CD4-positive, alpha-beta T cell treated with Interleukin-15 for 1 hour (primary cell): ENCODE measurements at places on chromosomes 7 and 10.

- DNase-seq: no peak
These were observed 176.9 kb downstream of the RPS24 start for GRCh38 chr10:78210548-78210947.

DNA sequence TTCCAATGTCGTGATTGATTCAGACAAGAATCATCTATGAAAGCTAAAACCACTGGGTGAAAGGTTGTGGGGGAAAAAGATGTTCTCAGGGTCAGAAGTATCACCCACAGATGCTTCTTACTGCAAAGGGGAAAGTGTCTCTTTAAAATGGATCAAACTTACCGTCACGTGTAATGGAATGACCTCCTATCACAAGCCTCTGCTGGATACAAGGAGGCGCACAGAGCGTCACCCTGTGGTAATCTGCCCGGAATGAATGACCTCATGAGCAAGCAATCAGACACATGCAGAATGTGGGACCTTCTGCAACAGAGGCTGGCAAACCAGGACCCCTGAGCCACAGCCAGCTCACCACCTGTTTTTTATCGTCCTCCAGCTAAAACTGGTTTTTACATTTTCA is 33.0 kb downstream of the WIPF3 start:
- no peak for DNase-seq

- no peak for DNase-seq
These were observed 73.4 kb downstream of the CHRM2 start for GRCh38 chr7:136941816-136942215.

- DNase-seq: no peak
These were observed 79.7 kb downstream of the PODXL start for GRCh38 chr7:131476740-131477139.

GRCh38 chr10:3803295-3803926 is 18.4 kb upstream of the KLF6 start:
- DNase-seq: peak; percentile 60

GRCh38 chr7:106770191-106770590 is 94.9 kb upstream of the PIK3CG start:
- no peak for DNase-seq

DNA sequence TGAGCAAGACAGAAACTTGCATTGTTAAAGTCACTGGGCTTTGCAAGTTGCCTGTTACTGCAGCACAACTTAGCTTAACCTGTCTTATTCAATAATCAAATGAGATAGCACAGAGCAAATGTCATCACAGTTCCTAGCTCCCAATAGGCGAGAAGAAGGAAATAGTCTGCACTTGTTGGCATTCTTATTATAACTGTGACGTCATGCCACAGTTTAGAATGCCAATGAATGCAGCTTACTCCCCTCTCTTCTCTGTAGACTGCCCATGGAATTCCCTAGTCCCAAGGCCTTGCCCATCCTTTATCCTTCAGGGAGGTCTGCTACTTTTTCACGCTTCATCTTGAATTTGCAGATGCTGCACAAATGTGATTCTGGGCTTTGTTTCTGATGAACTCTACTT is 1094.9 kb upstream of the AUTS2 start:
- no peak for DNase-seq

DNA sequence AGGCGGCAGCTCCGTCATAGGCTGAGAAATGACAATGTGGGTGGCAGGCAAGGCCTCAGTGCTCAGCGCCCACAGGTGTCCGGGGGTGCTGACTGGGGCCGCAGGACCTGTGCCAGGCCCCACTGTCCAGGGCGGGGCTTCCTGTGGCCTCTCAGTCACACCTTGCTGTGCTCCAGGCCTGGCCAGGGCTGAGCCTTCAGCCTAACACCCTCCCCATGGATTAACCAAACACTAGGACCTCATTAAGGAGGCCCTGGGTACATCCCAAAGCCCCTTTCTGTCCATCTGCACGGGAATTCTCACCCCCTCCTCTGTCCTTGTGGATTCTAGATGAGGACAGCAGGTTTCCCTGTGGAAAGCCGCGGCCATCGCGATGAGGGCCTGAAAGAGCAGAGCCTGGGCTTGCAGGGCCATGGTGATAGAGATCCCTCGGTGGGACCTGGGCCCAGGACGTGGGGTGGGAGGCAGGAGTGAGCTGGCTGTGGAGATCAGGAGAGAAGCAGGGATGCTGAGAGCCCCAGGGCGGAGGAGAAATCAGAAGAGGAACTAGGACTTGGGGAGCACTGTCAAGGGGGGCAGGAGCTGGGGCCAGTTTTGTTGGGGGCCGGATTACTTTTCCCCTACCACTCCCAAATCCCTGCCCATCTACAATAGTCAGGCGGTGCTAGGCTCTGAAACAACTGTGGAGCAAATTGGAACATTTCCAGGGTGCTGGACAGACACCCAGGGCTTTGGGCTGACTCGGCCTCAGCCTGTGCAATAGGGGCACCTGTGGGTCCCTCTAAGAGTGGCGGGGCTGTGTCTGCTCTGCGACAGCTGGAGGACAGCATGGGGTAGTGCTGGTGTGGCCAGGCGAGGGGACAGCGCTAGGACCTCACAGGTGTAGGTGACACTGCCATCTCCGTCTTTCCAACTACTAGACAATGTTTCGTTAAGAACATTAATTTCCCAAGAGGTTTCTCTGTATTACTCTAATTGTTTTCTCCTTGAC is 23.3 kb upstream of the MNX1 start:
- no peak for DNase-seq

DNA sequence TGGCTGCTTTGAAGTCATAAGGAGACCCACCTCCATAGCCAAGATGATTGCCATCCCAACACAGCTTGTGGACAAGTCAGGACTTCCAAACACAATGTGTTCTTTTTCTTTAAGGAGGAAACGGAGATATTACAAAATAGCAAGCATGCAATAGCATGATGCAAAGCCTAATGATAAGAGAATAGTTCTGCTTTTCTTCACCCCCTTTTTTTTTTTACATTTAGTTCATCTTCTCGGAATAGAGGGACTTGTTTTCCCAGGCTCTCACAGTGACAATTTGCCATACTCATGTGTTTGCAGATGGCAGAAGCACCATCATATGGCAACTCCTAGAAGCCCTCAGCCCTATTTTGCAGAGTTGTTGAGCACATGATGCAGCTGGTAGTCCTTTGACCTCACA is 119.8 kb downstream of the ITGB8 start:
- DNase-seq: no peak

DNA sequence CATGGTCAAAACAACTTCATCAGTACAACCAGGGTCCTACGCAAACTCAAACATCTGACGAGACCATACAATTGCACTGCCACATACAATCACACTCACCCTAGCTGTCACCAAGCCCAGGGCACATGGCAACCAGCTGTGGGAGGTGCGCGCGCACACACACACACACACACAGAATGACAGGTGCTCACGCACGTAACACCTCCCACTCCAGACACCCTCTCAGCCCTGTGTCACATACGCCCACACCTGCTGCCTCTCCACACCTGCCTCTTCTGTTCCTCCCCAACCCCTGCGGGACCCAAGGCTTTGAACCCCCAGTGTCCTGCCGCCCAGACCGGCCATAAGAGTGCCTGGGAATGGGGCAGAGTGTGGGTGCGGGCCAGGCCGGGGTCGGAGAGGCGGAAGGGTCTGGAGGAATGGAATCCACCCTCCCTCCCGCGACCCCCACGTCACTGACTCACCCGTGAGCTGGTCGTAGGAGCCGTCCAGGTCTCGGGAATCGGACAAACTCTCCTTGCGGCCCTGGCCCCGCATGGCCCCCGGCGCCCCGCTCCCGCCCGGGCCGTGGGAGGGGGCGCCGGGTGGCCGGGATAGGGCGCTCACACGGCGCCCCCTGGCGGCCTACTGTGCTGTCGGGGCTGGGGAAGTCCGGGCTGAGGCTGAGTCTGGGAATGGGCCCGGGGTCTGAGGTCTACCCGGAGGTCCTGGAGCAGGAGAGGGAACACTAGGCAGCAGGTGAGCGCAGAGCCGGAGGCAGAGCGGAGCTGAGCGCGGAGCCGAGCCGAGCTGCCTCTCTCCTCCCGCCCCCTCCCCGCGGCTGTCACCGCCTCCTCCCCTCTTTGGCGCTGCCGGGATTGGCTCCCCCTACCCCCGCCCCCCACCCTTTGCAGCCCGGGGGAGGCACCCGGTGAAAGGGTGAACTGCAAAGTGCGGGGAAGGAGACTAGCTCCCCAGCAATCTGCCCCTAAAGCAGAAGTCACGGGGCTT is at the start of gene KCNIP2:
TSS of gene KCNIP2 (minus strand) at position 769 of the 990 bp plus-strand sequence. CDS start at position 537, 232 bp downstream.
- DNase-seq: peak; percentile 75
